Stimulated activated CD8-positive, alpha-beta memory T cell treated with anti-CD3 and anti-CD28 coated beads, Interleukin-7, amount 100 ng/mL, for 1 hour (primary cell): ENCODE measurements at places on chromosomes 5 and 9.

DNA sequence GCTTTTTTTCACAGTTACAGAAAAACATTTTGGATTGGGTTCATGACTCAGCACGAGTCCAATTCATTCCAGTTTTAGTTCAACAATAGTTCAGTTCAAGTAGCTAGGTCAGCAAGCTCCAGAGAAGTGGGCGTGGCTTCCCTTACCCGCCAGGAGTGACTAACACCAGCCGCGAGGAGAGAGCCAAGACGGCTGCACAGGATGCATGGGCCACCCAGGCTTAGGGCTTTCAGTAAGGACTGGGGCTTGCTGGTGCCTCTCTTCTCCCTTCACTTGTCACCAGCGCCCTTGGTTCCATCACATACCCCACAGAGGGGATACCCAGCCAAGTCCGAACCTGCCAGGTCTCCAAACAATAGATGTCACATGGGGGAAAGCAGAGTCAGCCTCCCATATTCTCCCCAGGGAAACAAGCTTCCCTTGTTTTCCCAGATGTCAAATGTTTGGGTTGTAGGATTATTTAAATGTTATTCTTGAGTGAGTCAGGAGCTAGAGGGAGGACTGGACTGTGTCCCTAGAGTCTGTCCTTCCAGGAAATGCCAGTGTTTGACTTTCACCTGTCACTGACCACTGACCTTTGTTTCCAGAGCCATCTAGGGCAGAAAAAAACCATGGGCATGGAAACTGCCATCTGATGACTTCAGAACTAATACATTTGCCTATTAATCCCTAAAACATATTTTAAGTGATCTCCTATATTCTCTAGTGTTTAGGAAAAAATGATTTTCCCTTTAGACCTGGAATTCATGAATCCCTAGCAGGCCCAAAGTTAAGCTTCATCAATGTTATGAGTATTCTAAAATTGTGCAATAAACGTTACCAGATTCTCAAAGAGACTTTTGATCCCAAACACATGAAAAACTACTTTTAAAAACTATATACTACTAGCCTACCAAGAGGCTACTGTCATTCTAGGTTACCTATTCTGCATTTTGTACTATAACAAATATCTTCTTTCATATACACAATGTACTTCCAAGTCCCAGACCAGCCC is 51.9 kb downstream of the NIPAL4 start:
- DNase-seq = no peak

DNA sequence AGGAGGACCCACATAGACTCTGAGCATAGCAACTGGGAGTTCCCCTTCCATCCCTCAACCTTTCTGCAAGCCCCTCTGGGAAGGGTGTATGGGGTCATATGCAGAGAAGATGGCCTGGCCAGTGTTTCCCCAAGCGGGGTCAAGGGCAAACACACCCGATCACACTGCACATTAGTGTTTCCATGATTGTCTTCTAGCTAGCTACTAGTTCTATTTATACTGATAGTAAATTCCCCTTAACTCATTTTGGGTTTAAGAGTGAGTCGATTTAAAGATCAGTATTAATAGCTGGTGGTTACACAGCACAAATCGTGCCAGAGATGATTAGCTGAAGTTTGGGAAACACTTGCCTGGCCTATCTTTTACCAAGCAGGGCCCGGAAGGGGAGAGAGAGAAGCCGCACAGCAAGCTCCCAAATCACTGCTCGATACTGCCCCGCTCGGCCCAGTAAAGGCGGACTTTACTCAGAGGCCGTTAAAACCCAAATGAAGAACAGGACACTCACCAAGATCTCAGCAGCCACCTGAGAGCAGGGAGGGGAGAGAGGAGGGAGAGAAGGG is 29.4 kb upstream of the TNIP1 start:
- no peak for DNase-seq

DNA sequence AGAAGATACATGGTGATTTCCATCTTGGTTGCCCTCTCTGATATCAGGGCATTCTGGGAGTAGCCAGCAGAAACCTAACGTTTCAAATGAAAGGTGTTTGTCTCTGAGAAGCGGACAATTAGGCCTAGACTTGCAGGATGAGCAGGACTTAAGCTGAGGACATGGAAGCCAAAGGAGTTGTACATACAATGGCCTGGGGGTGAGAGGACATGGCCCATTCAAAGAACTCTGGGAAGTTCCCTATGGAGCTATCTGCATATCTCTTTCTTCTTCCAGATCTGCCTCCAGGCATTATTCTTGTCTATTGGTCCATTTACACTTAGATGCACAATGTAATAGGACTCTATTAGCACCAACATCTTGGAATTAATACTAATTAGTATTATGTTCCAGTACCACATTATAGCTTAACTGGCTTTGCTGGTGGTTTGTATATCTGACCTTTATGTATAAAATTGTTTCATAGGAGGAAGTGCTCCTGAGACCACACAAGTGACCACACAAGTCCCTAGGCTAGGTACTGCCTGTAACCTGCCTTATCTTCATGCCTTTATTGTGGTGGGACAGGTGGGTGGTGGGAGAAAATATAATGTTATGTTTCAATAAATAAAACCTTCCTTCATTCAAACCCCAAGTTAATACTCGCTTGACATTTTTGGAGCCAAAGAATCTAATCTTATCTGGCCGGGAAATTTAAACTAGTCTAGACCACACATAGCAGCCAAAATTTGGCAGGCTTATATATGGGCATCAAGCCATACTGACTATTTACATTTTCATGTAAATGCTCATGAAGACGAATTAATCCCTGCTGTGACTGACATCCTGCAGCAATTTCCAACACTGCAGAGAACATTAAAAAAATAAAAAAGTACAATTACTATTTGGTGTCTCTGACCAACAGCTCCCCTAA is 52.1 kb upstream of the EQTN start:
- DNase-seq = no peak

DNA sequence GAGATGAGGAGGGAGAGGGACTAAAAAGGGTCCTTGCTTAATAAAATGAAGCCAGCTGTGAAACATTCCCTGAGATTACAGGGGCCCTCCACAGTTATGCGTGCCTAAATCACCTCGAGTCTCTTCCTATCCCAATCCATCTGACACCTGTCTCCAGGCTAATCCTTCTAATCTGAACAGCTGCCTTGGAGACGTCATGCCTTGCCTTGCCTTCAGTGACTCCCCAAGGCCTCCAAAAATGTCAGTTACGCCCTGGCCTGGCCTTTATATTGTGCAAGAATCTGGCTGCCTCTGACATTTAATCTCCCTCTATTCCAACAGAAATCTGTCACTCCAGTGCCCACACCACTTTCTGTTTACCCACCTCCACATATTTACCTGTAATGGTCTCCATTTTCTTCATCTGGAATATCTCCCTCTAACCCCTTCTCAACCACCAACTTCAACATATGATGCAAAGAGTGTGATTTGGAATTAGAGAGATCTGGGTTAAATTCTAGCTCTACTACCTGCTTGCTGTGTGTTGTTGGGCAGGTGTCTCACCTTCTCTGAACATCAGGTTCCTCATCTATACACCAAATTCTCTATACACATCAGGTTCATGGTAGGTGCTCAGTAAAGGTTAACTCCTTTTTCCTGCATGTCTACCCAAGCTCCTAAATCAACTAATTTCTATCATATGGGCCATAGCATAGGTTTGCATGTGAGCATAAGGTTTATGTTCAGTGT is 57.9 kb downstream of the PTCD2 start:
- no peak for DNase-seq

DNA sequence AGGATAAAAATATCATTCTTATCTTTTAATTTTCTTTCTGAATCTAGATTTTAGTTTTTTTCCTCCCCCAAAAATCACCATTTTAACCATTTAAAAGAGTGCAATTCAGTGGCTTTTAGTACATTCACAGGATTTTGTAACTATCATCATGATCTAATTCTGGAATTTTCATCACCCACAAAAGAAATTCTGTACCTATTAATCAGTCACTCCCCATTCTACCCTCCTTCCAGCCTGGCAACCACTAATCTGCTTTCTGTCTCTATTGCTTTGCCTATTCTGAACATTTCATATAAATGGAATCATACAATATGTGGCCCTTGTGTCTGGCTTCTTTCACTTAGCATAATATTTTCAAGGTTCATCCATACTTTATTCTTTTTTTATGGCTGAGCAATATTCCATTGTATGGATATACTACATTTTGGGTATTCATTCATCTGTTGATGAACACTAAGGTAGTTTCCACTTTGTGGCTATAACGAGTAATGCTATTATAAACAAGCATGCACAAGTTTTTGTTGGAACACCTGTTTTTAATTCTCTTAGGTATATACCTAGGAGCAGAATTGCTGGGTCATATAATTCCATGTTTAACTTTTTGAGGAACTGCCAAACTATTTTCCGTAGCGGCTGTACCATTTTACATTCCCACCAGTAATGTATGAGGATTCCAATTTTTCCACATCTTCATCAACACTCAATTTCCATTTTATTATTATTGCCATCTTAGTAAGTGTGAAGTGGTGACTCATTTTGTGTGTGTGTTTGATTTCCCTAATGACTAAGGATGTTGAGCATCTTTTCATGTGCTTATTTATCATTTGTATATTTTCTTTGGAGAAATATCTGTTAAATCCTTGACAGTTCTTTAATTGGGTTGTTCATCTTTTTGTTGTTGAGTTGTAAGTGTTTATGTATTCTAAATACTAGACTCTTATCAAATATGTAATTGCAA is 340.3 kb downstream of the CWC27 start:
- no peak for DNase-seq

- DNase-seq = no peak
These were observed 42.8 kb downstream of the MAST4 start for GRCh38 chr5:66639037-66639436.

DNA sequence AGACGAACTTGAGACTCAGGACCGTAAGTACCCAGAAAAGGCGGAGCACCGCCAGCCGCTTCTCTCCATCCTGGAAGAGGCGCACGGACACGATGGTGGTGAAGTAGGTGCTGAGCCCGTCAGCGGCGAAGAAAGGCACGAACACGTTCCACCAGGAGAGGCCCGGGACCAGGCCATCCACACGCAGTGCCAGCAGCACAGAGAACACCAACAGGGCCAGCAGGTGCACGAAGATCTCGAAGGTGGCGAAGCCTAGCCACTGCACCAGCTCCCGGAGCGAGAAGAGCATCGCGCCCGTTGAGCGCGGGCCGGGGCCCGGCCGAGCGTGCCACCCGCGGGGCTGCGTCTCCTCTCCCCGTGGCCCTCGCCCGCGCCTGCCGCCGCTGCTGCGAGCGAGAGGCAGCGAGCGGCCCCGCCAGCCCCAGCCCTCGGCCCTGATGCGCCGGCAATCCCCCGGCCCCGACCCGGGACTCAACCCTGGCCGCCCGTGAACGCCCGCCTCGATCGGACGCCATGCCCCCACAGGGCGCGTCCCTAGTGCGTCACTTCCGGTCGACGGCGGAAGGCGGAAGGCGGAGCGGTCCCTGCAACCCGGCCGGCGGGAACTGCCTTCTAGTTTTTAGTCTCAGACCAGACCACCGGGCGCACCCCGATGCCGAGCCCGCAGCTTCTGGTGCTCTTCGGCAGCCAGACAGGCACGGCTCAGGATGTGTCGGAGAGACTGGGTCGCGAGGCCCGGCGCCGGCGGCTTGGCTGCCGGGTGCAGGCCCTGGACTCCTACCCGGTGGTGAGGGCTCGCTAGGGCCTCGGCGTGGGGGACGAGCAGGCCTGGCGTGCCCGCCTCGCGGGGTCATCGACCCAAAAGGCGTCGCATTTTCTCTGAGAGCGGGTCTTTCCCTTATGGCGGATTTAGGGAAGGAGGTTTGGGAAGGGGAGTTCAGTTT is at the start of the genes NDOR1 and TMEM203:
NDOR1 (plus strand) TSS at position 575 of the 944 bp plus-strand sequence; CDS start at position 653, 78 bp downstream.
TMEM203 (minus strand) TSS at position 523 of the 944 bp plus-strand sequence; CDS start at position 289, 234 bp downstream.
- peak; percentile 92 for DNase-seq

GRCh38 chr5:125451622-125452021 is 705.2 kb upstream of the ZNF608 start:
- DNase-seq = no peak

DNA sequence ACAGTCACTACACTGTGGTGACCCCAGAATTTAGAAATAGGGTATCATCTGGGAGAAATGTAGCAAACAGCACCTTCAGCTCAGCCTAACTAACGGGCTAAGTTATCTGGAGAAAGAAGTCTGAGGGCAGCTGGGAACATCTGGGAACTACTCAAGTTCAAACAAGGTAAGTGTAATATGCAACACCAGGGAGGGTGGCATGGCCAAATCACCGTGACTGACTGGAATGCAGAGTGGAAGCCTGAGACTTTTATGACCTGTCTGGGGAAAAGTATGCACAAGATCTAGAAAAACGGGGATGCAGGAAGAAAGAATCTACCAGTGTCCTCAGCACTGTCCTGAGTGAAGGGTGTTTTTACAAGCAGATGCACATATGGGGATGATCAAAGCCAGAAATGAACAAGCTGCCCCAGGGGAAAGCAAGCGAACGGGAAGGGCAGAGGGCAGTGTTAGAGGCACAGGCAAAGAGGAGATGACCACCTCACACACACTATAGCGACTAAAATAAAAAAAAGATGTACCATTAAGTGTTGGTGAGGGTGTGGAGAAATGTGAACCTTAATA is 59.9 kb downstream of the SERINC5 start:
- no peak for DNase-seq

- DNase-seq = no peak
These were observed 28.4 kb upstream of the SUSD1 start for GRCh38 chr9:112203536-112203935.

DNA sequence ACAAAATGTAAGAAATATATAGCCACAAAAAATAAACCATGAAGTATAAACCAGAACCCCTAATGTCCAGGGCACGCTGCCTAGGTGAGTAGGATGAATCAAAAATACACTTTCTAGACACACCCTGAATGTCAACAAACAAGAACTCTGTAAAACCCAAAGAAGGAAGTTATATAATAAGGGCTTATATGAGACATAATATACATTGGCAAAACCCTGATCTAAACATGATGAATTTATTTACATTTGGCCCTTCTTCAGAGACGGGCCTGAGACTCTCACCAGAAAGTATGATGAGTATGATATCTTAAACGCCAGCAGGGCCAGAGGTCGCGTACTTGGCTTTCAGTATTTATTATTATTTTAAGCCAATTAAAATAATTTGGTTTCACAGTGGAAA is 125.1 kb upstream of the FST start:
- no peak for DNase-seq

DNA sequence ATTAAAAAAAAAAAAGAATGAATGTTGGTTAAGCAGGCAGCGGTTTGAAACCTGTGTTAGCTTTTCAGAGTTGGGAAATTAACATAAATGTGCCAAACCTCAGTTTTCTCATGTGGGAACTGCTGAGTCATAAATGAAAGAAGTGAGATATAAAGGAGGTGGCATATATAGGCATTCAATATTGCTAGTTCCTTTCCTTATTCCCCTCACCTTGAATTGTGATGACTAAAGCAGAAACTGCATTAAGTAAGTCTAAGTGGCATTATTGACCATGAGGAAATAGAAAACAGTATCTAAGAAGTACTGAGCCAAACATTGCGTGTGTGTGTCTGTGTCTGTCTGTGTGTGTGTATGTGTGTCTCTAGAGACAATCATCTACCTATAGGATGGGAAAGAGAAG is 691.2 kb downstream of the TLR4 start:
- DNase-seq = no peak

- DNase-seq = no peak
These were observed 472.7 kb upstream of the CDH9 start for GRCh38 chr5:27511061-27511460.

- DNase-seq = no peak
These were observed 127.4 kb upstream of the TAF11L2 start for GRCh38 chr5:17370651-17371050.

- DNase-seq = no peak
These were observed 2.0 kb downstream of the CLK4 start for GRCh38 chr5:178624631-178625546.

- DNase-seq = no peak
These were observed 93.9 kb upstream of the LMX1B start for GRCh38 chr9:126519660-126520420.

- no peak for DNase-seq
These were observed 19.0 kb downstream of the TMEM8B start for GRCh38 chr9:35847792-35848572.
